Stromal cell of bone marrow (primary cell): ENCODE measurements at places on chromosomes 5 and 9.

- no peak for DNase-seq
Observed at GRCh38 chr5:133124891-133125290, 73.1 kb downstream of the HSPA4 start.

- no peak for DNase-seq
Observed at GRCh38 chr9:33291031-33291397, 698 bp downstream of the NFX1 start.

- no peak for DNase-seq
Observed at GRCh38 chr9:8903077-8903476, 1103.5 kb upstream of the DMAC1 start.

- DNase-seq = no peak
Observed at GRCh38 chr5:1038417-1039209, 30.0 kb downstream of the NKD2 start.
